ENCODE measurements at places on chromosomes 7 and 10. TPM values are rescaled to one million over a fixed set of nuclear protein-coding genes. Genes with fewer than 3 reads are reported as not detected.

GRCh38 chr10:48296576-48297098, 9.8 kb upstream of the MAPK8 start:
- no peaks in the 10 kb centered on the region for H3K36me3 ChIP-seq
- H3K27me3 ChIP-seq, result no peaks in the 10 kb centered on the region
- H3K27ac ChIP-seq, result no peak overlapping the region
- H3K4me3 ChIP-seq, result no peak overlapping the region
- no peak for DNase-seq

DNA sequence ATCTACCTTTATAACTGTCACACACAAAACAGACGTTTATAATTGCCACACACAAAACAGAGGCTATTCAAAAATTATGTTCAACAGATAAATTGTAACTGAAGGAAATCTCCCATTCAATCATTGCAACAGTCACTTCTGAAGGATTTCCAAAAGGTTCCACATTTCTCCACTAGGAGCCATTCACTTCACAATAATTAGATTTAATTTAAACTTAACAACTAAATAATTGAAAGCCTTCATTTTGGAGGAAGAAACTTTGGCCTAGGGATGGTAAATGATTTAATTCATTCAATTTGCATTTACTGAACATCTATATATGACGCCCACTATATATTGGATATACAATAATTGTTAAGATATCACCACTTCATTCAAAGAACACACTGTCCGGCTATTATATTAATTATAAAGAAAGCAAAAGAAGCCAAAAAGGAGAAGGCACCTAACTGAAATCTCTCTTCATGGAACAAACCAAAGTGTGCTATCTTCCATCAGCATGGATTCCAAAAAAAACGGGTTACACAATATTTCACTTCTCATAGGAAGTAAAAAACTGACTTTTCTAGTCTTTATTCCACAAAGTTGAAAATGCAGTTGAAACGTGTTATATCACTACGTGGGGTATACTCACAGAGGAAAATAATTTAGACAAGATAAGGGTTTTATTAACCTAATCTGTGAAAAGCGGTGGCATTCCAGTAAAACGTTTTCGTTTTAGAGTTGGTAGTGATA, 1.7 kb downstream of the ATAD1 start:
- H3K27me3 ChIP-seq, result no peaks in the 10 kb centered on the region
- no peak for DNase-seq
- H3K4me1 ChIP-seq, result peaks cover 37% of the 10 kb centered on the region
- H3K36me3 ChIP-seq, result peaks cover 10% of the 10 kb centered on the region
- no peak overlapping the region for H3K27ac ChIP-seq
- peak overlapping the region; percentile 94 for H3K4me3 ChIP-seq

- DNase-seq, result peak; percentile 48
- peak overlapping the region; percentile 77 for H3K4me3 ChIP-seq
- H3K4me1 ChIP-seq, result peaks cover 39% of the 10 kb centered on the region
- peaks cover 8% of the 10 kb centered on the region for H3K36me3 ChIP-seq
- H3K27ac ChIP-seq, result peak overlapping the region; percentile 89
- H3K27me3 ChIP-seq, result peaks cover 5% of the 10 kb centered on the region
Measured at GRCh38 chr10:6328699-6329423, 126.1 kb downstream of the PFKFB3 start.

Gene MRC1
- polyA plus RNA-seq, result not detected

GRCh38 chr10:2214805-2215204, 477.5 kb upstream of the ADARB2 start:
- H3K36me3 ChIP-seq, result no peaks in the 10 kb centered on the region
- no peaks in the 10 kb centered on the region for H3K4me1 ChIP-seq

Gene RSU1
- polyA plus RNA-seq, result 86.6 TPM

GRCh38 chr10:63375859-63376258, 89.9 kb downstream of the JMJD1C start:
- no peak overlapping the region for H3K27ac ChIP-seq
- no peak for DNase-seq
- no peaks in the 10 kb centered on the region for H3K27me3 ChIP-seq
- H3K36me3 ChIP-seq, result peaks cover 6% of the 10 kb centered on the region

Gene CCL26
- polyA plus RNA-seq, result not detected

DNA sequence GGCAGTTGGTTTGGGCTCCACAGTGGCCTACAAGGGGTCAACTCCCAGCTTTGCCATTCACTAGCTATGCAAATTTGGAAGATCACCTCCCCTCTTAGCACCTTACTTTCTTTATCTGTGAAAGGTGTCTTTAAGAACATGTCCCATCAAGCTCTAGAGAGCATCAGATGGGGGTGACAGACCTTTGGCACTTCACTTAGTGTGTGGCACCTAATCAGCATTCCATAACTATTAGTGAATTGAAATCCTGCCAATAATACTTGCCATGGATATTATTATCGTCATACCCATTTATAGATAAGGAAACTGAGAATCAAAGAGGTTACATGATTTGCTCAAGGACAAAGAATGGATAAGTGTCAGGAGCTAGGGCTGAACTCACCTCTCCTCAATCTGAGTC, 51.9 kb downstream of the PLPP4 start:
- peaks cover 4% of the 10 kb centered on the region for H3K27me3 ChIP-seq
- no peaks in the 10 kb centered on the region for H3K36me3 ChIP-seq
- DNase-seq, result no peak
- H3K4me3 ChIP-seq, result no peak overlapping the region
- H3K4me1 ChIP-seq, result no peaks in the 10 kb centered on the region
